ENCODE measurements at places on chromosomes 4 and X. TPM values are rescaled to one million over a fixed set of nuclear protein-coding genes. Genes with fewer than 3 reads are reported as not detected.

DNA sequence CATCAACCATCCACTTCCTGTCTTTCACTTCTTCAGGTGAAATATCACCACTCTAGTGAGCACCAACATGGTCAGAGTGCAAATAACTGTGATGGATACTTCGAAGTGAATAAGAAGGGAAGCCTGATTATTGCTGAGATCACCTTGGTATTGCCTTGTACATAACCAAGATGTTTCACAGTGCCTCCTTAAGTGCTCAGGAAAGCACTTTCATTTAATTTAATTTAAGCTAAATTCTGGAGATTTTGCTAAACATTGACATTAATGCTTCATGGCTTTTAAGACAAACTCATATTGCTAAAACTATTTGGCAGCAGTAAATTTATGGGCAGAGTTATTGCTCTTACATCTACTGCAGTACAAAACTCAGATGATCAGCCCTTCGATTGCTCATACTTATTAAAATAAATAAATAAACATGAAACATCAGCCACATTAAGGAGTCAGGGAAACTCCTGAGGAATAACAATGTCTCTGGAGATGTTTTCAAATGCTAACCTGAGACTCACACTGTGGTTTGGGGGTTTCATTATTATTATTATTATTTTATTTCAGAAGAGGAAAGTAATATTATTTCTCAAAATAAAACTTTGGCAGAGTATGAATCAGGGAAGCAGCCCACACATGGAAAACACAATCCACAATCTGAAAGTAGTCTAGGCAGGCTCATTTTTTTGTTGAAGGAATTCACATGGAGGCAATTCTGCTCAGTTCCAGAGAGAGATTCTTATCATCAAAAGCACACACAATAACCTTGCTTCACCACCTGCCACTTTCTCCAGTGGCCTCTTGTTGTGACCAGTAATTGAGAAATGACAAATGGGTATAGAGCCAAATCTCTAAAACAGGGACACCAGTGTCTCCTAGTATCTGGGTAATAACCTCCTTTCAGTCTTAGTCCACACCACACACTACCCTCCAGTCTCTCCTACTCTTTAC, 344.2 kb downstream of the MAPK10 start:
- H3K4me3 ChIP-seq = no peak overlapping the region
- H3K27ac ChIP-seq = no peak overlapping the region
- H3K4me1 ChIP-seq = no peaks in the 10 kb centered on the region
- no peak for DNase-seq

GRCh38 chrX:112947981-112948615, 107.5 kb upstream of the AMOT start:
- no peaks in the 10 kb centered on the region for H3K27me3 ChIP-seq
- DNase-seq = no peak
- H3K27ac ChIP-seq = no peak overlapping the region
- H3K36me3 ChIP-seq = no peaks in the 10 kb centered on the region

GRCh38 chr4:55249476-55249875, 96.6 kb upstream of the SRD5A3 start:
- no peaks in the 10 kb centered on the region for H3K4me1 ChIP-seq
- no peaks in the 10 kb centered on the region for H3K36me3 ChIP-seq
- H3K27me3 ChIP-seq = no peaks in the 10 kb centered on the region

DNA sequence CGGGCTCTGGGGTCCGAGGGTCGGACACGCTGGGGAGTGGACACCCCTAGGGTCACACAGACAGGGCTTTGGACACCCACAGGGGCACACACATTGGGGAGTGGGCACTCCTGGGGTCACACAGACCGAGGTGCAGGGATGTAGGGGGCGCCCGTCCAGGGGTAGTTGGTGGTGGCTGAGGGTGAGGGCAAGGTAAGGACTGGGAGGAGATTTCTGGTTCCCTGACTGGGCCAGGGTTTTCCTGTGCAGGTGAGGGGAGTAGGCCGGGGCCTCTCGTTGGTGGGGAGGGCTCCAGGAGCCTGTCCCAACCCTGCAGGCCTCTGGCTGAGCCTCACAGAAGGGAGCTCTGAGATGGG, 21.9 kb upstream of the WDR45 start:
- no peaks in the 10 kb centered on the region for H3K27me3 ChIP-seq
- H3K4me3 ChIP-seq = peak overlapping the region; percentile 42
- no peak overlapping the region for H3K27ac ChIP-seq
- DNase-seq = no peak
- H3K36me3 ChIP-seq = no peaks in the 10 kb centered on the region

- no peaks in the 10 kb centered on the region for H3K27me3 ChIP-seq
- no peak overlapping the region for H3K27ac ChIP-seq
- H3K36me3 ChIP-seq = no peaks in the 10 kb centered on the region
- no peak for DNase-seq
- no peaks in the 10 kb centered on the region for H3K4me1 ChIP-seq
- no peak overlapping the region for H3K4me3 ChIP-seq
These were observed 43.2 kb downstream of the DCAF8L2 start for GRCh38 chrX:27633328-27633727.

DNA sequence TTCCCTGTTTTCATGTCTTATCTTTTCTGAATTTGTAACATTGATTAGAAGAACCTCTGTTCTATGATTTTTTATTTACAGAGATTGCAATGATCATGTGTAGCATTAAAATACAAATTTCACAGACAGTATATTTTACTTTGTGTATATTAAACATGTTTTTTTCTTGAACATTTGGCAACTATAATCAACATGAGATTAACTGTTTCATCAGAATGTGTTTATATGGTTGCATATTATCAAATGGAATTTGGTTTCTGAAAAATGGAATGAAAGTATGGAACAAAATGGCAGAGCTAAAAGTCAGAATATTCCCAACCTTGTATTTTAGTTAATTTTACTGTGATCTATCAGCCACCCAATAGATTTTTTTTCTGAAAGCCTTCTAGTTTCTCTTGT, 19.9 kb downstream of the ARSJ start:
- H3K4me3 ChIP-seq = no peak overlapping the region
- DNase-seq = no peak
- H3K36me3 ChIP-seq = no peaks in the 10 kb centered on the region
- H3K4me1 ChIP-seq = no peaks in the 10 kb centered on the region
- peak overlapping the region; percentile 3 for H3K27ac ChIP-seq
- no peaks in the 10 kb centered on the region for H3K27me3 ChIP-seq

DNA sequence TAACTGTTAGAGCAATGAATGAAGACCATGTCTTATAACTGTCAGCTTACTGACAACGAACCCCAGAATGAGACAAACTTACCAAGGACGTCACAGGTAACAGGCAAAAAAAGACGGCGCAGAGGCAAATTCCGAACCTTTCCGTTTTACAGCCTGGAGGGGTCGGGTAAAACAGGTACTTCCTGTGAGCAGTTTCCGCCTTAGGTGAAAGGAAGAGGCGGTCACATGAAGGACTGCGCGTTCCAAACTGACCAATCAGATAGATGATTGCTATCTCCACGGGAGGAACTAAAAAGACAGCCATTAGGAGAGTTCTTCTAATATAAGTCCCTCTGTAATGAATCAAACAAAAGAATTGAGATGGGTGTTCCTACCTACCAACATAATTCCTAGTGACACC, at the start of gene COX7B2:
COX7B2 (minus strand) TSS at position 168 of the 400 bp plus-strand sequence. CDS start 174,053 bp downstream, outside the sequence.
- H3K27me3 ChIP-seq = no peaks in the 10 kb centered on the region
- no peaks in the 10 kb centered on the region for H3K4me1 ChIP-seq
- H3K4me3 ChIP-seq = no peak within 1 kb of the TSS
- no peak for DNase-seq

- no peaks in the 10 kb centered on the region for H3K36me3 ChIP-seq
- DNase-seq = no peak
- H3K27ac ChIP-seq = no peak overlapping the region
- no peaks in the 10 kb centered on the region for H3K4me1 ChIP-seq
- H3K27me3 ChIP-seq = no peaks in the 10 kb centered on the region
- H3K4me3 ChIP-seq = no peak overlapping the region
These were observed 1928.2 kb upstream of the TENM3 start for GRCh38 chr4:180314972-180315371.

DNA sequence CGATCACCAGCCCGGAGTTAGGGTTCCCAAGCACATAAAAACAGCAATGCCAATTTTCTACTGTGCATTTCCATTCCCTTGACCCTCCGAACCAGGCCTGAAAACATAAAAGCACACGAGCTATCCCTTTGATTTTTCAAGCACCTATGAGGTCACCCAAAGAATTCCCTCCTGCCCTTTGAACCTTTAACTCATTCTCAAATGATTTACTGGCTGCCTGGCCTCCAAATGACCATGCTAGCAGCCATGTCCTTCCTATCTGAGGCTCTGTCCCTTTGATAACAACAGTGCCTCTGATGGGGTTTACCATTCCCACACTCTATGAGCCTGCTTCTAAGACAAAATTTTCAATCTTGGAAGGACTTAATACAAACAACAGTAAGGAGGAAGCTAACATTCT, 15.2 kb downstream of the SHROOM4 start:
- no peaks in the 10 kb centered on the region for H3K36me3 ChIP-seq
- no peak overlapping the region for H3K27ac ChIP-seq
- H3K27me3 ChIP-seq = no peaks in the 10 kb centered on the region
- H3K4me1 ChIP-seq = no peaks in the 10 kb centered on the region

DNA sequence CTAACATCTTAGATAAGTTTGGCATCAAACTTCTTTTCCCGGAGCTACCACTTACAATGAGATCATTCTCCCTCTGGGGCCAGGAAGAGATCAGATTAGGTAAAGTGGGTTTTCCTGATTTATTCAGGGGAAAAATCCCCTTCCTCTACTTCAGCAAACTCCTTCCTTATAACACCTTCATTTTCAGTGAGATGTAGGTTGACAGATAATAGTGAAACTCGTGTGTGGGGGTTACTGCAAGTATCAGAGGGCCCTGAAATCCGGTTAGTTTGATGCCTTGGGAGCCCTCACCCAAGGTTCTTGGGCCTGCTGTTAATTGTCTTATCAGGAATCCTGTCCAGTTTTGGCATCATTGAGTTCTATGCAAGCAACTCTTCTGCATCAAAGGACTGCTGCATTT, 10.8 kb downstream of the FTHL17 start:
- H3K27ac ChIP-seq = no peak overlapping the region
- DNase-seq = no peak
- no peaks in the 10 kb centered on the region for H3K4me1 ChIP-seq
- H3K4me3 ChIP-seq = no peak overlapping the region
- no peaks in the 10 kb centered on the region for H3K27me3 ChIP-seq

- no peak overlapping the region for H3K27ac ChIP-seq
- no peak overlapping the region for H3K4me3 ChIP-seq
- H3K36me3 ChIP-seq = no peaks in the 10 kb centered on the region
- no peaks in the 10 kb centered on the region for H3K4me1 ChIP-seq
- DNase-seq = no peak
- H3K27me3 ChIP-seq = no peaks in the 10 kb centered on the region
These were observed 789.5 kb downstream of the TECRL start for GRCh38 chr4:63619771-63620170.

DNA sequence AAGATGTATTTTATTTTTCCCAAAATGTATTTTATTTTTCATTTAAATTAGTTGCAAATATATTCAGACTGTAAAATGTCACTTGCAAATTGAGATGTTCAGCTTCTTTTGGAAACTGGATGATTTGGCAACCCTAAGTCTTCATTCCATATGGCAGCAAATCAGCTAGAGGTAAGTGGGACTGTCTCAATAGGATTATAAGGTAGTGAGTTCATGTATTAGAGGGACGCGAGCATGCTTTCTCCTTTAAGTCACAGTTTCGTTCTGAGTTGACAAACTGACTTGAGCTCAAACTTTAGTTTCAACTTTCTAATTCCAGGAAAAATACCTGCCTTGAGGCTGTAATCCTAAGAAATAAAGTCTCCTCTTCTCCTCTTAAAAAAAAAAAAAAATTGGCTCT, 44.2 kb upstream of the TMEM131L start:
- H3K27me3 ChIP-seq = no peaks in the 10 kb centered on the region
- no peak overlapping the region for H3K27ac ChIP-seq
- H3K36me3 ChIP-seq = no peaks in the 10 kb centered on the region
- H3K4me3 ChIP-seq = no peak overlapping the region

GRCh38 chr4:11743236-11743635, 314.5 kb upstream of the HS3ST1 start:
- no peaks in the 10 kb centered on the region for H3K4me1 ChIP-seq
- H3K4me3 ChIP-seq = no peak overlapping the region
- no peaks in the 10 kb centered on the region for H3K36me3 ChIP-seq
- no peak overlapping the region for H3K27ac ChIP-seq
- no peaks in the 10 kb centered on the region for H3K27me3 ChIP-seq

- no peaks in the 10 kb centered on the region for H3K4me1 ChIP-seq
- H3K36me3 ChIP-seq = no peaks in the 10 kb centered on the region
- no peak overlapping the region for H3K4me3 ChIP-seq
- H3K27me3 ChIP-seq = no peaks in the 10 kb centered on the region
- DNase-seq = peak; percentile 20
- H3K27ac ChIP-seq = peak overlapping the region; percentile 47
These were observed 8.6 kb upstream of the ZNF157 start for GRCh38 chrX:47361538-47362511.

EDNRA gene
- total RNA-seq = 27.3 TPM

DCAF12L2 gene
- total RNA-seq = 52.1 TPM

GDPD2 gene
- not detected for total RNA-seq

HEPH gene
- total RNA-seq = 6.9 TPM

NAP1L5 gene
- total RNA-seq = 7.7 TPM

CT45A5 gene
- total RNA-seq = not detected

CAPN6 gene
- total RNA-seq = 0.50 TPM

MAGEA2 gene
- total RNA-seq = 7.8 TPM

BRS3 gene
- 0.23 TPM for total RNA-seq

USP27X gene
- 2.0 TPM for total RNA-seq

FAT4 gene
- total RNA-seq = 10.3 TPM

Data from prostate gland (tissue), 2 donors.